Activated naive CD4-positive, alpha-beta T cell treated with anti-CD3 and anti-CD28 coated beads for 36 hours (primary cell): ENCODE measurements at places on chromosomes 13 and 19.

GRCh38 chr19:12162882-12163806, at the start of gene ZNF136:
ZNF136 (plus strand) TSS chr19:12163096; CDS start chr19:12163204, 108 bp downstream.
- DNase-seq = peak; percentile 99

DNA sequence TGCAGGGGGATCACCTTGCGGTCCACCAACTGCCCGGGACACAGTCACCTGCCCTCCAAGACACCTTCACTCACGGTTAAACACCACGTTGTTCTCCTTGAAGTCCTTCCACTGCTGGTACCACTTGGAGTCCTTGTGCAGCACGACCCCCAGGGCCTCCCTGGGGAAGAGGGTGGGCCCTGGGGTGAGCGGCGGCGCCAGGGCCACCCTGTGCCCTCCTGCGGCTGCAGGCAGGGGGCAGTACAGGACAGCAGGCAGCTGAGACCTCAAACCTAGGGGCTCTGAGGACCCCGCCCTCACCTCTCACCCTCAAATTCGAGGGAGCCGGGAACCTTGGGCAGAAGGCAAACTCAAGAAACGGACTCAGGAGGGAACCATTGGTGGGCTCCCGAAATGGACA, 7.5 kb upstream of the CTXN1 start:
- DNase-seq = no peak

DNA sequence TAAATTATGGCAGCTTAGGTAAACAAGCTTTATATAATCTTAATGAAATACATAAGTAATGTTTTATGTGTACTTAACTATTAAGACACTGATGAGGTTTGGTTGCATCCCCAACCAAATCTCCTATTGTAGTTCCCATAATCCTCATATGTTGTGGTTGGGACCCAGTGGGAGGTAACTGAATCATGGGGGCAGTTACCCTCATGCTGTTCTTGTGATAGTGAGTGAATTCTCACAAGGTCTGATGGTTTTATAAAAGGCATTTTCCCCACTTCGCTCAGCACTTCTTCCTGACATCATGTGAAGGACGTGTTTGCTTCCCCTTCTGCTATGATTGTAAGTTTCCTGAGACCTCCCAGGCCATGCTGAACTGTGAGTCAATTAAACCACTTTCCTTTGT, 212.7 kb downstream of the DIAPH3 start:
- no peak for DNase-seq

- no peak for DNase-seq
Measured at GRCh38 chr13:104632736-104633135, 1566.5 kb upstream of the SLC10A2 start.

DNA sequence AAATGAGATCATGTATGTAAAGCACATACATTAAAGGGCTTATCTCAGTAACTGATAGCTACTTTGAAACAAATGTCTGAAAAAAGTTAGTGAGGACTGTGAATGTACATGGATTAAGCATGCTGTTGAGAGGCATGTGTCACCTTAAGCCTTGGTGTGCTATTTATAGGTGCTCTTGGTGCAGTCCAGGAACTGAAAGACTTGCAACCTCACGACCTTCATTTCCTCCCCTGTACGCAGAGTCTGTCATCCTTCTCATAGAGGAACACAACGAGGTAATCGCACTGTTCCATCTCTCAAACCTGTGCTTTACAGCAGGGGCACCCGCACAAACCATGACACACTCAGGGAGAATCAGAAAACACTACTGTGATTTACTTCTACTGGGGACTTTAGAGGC, 65.6 kb downstream of the UFM1 start:
- peak; percentile 35 for DNase-seq

DNA sequence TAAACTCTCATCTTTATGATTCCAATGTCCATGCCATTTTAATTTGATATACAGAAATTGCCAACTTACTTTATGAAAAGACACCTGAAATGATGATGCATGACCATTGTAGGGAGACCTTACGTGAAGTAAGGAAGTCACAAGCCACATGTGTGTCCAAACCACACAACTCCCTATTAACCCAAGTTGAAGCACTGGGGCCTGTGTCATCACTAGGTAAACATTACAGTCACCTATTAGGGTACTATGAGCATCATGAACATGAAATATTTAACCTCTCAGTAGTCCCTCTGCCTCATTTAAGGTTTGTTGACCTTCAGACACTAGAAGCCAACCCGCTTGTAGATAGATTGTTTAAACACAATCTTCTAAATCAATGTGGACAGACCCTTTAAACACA, 576.9 kb downstream of the IRS2 start:
- no peak for DNase-seq

DNA sequence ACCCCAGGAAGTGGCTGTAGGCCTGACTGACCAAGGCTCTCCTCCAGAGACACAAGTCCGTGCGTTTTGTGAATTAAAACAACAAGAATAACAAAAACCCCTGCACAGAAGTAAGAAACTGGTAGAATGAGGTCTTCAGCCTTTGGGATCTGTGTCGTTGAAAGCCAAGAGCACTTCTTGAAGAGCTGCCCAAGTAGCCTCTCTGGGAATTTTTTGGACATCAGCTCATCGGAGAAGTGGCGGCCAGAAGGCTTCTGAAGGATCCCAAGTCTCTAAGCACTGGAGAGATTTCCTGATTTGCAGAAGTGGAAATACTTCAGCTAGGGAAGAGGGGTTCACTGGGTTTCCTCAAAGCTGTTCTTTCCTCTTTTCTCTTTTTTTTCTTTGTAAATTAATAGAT, 100.4 kb upstream of the ZNF536 start:
- DNase-seq = no peak

- no peak for DNase-seq
Measured at GRCh38 chr13:35699825-35700510, 223.5 kb upstream of the MAB21L1 start.
